Breast epithelium (tissue), 4 donors: ENCODE measurements at places on chromosomes 13 and 19.

DNA sequence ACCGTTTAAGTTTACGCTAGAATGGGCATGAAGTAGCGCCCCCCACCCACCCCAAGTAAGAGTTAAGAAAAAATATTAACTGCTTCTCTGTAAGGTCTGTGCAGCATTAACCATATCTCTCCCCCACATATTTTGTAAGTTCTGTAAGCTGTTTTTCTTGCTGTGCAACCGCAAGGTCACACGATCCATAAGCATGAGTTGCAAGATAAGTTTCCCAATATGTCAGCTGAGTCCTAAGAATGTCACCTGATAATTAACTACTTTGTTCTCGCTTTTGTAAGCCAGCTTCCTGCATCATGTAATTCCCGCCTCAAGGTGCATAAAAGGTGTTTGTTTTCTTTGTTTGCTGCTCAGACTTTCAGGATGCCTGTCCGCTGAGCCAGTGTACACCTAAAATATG, 187.0 kb downstream of the MYO16 start:
- no peaks in the 10 kb centered on the region for H3K36me3 ChIP-seq
- H3K4me3 ChIP-seq = no peak overlapping the region

DNA sequence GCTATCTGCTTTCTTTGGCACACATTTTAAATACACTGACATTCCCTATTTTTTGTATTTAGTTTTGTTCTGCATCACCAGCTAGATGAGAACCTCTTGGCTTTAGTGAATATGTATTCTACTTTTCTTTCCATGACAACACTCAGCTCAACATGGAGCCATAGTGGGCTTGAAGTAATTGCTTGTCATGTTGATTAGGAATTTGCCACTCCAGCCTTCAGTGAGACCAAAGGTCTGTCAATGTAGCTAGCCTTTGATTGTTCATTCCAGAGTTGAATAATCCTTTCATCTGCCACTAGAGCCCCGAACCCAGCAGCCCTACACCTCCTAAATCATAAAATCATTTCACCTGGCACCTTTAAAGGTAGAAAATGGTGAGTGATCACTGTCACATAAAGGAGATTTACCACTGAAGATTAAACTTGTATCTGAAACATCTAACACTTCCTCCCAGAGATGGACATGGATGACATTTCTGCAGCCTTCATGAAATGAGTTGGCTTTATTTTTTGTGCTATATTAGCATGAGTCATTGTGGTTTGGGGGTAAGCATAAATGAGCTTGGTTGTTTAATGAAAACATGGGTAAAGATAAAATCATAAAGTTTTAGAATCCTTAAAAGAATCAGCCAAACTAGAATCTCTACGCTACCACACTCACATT, 29.2 kb upstream of the GARRE1 start:
- no peaks in the 10 kb centered on the region for H3K27me3 ChIP-seq
- no peak for DNase-seq
- H3K27ac ChIP-seq = no peak overlapping the region
- peaks cover 12% of the 10 kb centered on the region for H3K36me3 ChIP-seq

GRCh38 chr13:61110732-61111131, 304.9 kb downstream of the PCDH20 start:
- H3K4me1 ChIP-seq = no peaks in the 10 kb centered on the region
- H3K27ac ChIP-seq = no peak overlapping the region
- no peaks in the 10 kb centered on the region for H3K36me3 ChIP-seq

DNA sequence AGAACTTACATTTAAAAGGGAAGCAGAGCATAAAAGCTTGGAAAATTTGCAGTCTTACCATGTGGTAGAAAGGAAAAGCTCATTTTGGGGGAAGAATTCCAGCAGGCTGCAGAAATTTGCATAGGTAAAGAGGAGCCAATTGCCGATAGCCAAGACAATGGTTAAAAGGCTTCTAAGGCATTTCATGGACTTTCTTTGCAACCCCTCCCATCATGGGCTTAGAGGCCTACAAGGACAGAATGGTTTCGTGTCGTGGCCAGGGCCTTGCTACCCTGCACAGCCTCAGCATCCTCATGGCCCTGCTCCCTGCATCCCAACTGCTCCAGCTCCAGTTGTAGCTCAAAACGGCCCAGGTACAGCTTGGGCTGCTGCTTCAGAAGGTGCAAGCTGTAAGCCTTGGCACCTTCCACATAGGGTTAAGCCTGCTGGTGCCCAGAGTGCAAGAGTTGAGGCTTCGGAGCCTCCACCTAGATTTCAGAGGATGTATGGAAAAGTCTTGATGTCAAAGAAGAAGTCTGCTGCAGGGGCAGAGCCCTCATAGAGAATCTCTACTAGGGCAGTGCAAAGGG, 420.3 kb downstream of the PCDH17 start:
- no peak overlapping the region for H3K27ac ChIP-seq
- H3K4me1 ChIP-seq = no peaks in the 10 kb centered on the region
- H3K4me3 ChIP-seq = no peak overlapping the region
- H3K27me3 ChIP-seq = no peaks in the 10 kb centered on the region
- no peaks in the 10 kb centered on the region for H3K36me3 ChIP-seq
- no peak for DNase-seq

- no peak overlapping the region for H3K4me3 ChIP-seq
- no peaks in the 10 kb centered on the region for H3K4me1 ChIP-seq
- H3K36me3 ChIP-seq = no peaks in the 10 kb centered on the region
- no peaks in the 10 kb centered on the region for H3K27me3 ChIP-seq
- no peak for DNase-seq
Measured at GRCh38 chr13:48220592-48220980, 12.4 kb upstream of the ITM2B start.

DNA sequence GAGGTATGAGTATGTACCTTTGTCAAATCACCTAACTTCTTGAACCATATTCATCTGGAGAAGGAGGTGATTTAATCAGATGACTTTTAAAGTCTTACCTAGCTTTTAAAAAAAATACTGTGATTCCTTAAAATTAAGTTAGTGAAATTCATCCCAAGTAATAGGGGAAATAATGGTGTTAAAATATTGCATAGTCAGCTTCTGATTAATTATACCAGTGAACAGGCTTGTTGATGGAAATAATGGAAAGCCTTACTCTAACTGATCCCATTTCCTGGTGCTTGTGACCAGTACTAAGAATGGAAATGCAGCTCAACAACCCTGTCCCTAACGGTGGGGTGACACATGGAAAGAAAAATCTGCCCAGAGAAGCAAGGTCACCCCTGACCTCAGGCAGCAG, 130.7 kb downstream of the CDK8 start:
- H3K36me3 ChIP-seq = peaks cover 4% of the 10 kb centered on the region
- no peaks in the 10 kb centered on the region for H3K27me3 ChIP-seq

- no peaks in the 10 kb centered on the region for H3K36me3 ChIP-seq
- no peak overlapping the region for H3K27ac ChIP-seq
- H3K27me3 ChIP-seq = no peaks in the 10 kb centered on the region
- DNase-seq = no peak
Measured at GRCh38 chr13:32039056-32039455, 7.5 kb downstream of the FRY start.

DNA sequence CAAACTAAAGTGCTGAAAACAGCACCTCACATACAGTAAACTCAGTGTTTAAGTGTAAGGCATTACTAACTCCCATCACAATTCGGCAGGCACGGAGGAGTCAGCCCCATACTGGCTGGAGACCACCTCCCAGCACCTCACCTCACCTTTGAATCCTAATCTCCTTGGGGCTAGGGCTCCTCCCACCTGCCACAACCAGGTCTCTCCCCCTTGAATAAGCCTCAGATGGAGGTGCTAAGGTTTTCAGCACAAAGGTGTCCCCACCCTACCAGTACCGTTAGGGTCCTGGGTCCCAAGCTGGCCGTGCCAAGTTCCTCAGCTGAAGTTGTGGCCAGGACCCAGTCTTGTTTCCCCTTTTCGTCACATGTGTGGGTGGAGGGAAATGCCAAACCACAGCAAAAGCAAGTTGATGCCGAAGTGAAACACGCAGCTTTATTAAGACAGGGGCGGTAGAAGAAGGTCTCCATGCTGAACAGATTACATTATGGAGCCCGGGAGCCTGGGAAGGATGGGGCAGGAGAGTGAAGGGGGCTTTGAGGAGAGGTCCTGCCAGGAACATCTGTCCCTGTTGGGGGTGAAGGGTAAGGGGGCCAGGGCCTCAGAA, at the start of gene IGFLR1:
TSS of gene IGFLR1 (minus strand) at position 332 of the 604 bp plus-strand sequence. CDS start 1,272 bp downstream, outside the sequence.
- H3K27me3 ChIP-seq = no peaks in the 10 kb centered on the region
- H3K36me3 ChIP-seq = peaks cover 7% of the 10 kb centered on the region
- peak within 1 kb of the TSS; percentile 76 for H3K4me3 ChIP-seq
- H3K4me1 ChIP-seq = peaks cover 23% of the 10 kb centered on the region

- no peaks in the 10 kb centered on the region for H3K27me3 ChIP-seq
- DNase-seq = no peak
- peaks cover 38% of the 10 kb centered on the region for H3K36me3 ChIP-seq
- no peaks in the 10 kb centered on the region for H3K4me1 ChIP-seq
Measured at GRCh38 chr19:36514012-36514612, 14.0 kb downstream of the ZNF260 start.

DNA sequence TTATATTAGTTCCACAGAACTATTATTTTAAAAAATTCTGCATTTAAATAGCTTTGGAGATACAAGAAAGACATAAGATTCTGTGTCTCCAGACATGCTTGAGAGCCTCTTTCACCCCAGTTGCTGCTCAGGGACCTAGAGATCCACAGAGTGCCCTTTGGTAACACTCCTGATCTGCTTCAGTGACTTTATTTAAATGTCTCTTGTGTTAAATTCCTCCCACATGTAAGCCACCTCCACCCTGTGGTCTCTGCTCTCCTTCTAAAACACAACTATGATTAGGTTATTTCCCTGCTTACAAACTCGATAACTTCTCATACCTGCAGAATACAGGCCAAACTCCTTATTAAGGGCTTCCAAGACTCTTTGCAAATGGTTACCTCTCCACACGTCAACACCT, 141.0 kb downstream of the RFC3 start:
- H3K4me1 ChIP-seq = no peaks in the 10 kb centered on the region
- H3K27ac ChIP-seq = no peak overlapping the region
- no peak overlapping the region for H3K4me3 ChIP-seq

DNA sequence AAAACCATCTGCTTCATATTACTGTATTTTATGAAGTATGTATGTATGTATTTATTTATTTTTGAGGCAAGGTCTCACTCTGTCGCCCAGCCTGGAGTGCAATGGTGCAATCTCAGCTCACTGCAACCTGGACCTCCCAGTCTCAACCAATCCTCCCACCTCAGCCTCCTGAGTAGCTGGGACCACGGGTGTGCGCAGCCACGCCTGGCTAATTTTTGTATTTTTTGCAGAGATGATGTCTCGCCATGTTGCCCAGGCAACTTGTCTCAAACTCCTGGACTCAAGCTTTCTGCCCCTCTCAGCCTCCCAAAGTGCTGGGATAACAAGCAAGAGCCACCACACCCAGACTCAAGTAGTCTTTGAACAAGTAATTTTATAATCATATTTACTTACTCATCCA, 5.5 kb downstream of the KATNAL1 start:
- no peaks in the 10 kb centered on the region for H3K27me3 ChIP-seq
- H3K27ac ChIP-seq = no peak overlapping the region
- no peaks in the 10 kb centered on the region for H3K36me3 ChIP-seq
- DNase-seq = no peak
- H3K4me1 ChIP-seq = no peaks in the 10 kb centered on the region

- DNase-seq = no peak
- no peaks in the 10 kb centered on the region for H3K4me1 ChIP-seq
- no peak overlapping the region for H3K27ac ChIP-seq
- H3K36me3 ChIP-seq = no peaks in the 10 kb centered on the region
- H3K27me3 ChIP-seq = no peaks in the 10 kb centered on the region
Measured at GRCh38 chr19:53600217-53600616, 31.6 kb upstream of the DPRX start.

DNA sequence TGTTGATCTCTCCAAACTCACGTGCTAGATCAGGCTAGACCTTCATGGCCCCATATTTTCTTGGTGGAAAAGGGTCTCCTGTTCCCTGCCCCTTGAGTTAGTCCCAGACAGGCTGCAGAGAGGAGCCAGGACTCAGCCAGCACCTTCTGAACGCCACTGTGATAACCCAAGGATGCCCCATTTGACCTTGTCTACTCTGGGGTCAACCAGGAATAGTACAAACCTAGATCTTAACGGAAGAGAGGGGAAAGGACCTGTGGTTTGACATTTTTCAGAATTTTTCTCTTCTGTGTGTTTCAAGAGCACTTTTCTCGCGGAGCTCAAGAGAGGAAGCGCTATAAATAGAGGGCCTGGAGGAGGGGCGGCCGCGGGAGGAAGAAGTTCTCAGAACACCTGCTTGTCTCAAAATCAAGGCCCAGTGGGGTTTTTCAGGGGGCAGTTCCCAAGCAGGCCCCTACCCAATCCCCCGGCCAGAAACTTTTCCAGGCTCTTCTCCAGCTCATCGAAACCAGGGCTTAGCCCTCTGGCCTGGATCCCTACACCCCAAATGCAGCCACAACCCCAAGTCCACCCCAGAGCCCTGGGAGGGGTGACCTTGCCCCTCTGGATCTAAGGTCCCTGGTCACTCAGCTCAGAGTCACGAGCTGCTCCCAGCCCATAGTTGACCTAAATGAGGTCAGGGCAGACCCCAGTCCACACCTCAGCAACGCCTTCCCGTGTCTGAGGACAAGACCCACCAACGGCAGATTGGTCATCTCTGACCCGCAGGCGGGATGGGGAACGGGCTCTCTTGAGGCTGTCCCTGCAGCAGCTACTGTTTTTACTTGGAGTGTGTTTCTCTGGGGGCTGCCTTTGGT, 75.6 kb upstream of the TM9SF2 start:
- H3K27ac ChIP-seq = no peak overlapping the region
- no peak overlapping the region for H3K4me3 ChIP-seq
- no peaks in the 10 kb centered on the region for H3K27me3 ChIP-seq
- no peaks in the 10 kb centered on the region for H3K4me1 ChIP-seq
- DNase-seq = no peak

- H3K36me3 ChIP-seq = no peaks in the 10 kb centered on the region
- DNase-seq = no peak
- no peaks in the 10 kb centered on the region for H3K4me1 ChIP-seq
Measured at GRCh38 chr19:13428352-13428751, 77.9 kb downstream of the CACNA1A start.

GRCh38 chr13:25768838-25769237, 283.0 kb downstream of the SHISA2 start:
- H3K27ac ChIP-seq = no peak overlapping the region
- no peaks in the 10 kb centered on the region for H3K36me3 ChIP-seq
- DNase-seq = no peak
- no peaks in the 10 kb centered on the region for H3K27me3 ChIP-seq
- no peaks in the 10 kb centered on the region for H3K4me1 ChIP-seq

GRCh38 chr19:29115181-29115580, 97.8 kb downstream of the UQCRFS1 start:
- DNase-seq = no peak
- peaks cover 7% of the 10 kb centered on the region for H3K27me3 ChIP-seq
- H3K27ac ChIP-seq = no peak overlapping the region
- no peak overlapping the region for H3K4me3 ChIP-seq
- H3K4me1 ChIP-seq = no peaks in the 10 kb centered on the region
- H3K36me3 ChIP-seq = no peaks in the 10 kb centered on the region

GRCh38 chr13:109723046-109723445, 63.3 kb downstream of the IRS2 start:
- no peak for DNase-seq
- H3K4me3 ChIP-seq = no peak overlapping the region
- no peaks in the 10 kb centered on the region for H3K36me3 ChIP-seq
- no peak overlapping the region for H3K27ac ChIP-seq
- no peaks in the 10 kb centered on the region for H3K27me3 ChIP-seq

GRCh38 chr19:6450166-6450565, 9.4 kb downstream of the SLC25A23 start:
- peaks cover 12% of the 10 kb centered on the region for H3K36me3 ChIP-seq
- H3K27ac ChIP-seq = no peak overlapping the region
- H3K4me3 ChIP-seq = no peak overlapping the region
